ENCODE measurements at places on chromosomes 11 and 22.

DNA sequence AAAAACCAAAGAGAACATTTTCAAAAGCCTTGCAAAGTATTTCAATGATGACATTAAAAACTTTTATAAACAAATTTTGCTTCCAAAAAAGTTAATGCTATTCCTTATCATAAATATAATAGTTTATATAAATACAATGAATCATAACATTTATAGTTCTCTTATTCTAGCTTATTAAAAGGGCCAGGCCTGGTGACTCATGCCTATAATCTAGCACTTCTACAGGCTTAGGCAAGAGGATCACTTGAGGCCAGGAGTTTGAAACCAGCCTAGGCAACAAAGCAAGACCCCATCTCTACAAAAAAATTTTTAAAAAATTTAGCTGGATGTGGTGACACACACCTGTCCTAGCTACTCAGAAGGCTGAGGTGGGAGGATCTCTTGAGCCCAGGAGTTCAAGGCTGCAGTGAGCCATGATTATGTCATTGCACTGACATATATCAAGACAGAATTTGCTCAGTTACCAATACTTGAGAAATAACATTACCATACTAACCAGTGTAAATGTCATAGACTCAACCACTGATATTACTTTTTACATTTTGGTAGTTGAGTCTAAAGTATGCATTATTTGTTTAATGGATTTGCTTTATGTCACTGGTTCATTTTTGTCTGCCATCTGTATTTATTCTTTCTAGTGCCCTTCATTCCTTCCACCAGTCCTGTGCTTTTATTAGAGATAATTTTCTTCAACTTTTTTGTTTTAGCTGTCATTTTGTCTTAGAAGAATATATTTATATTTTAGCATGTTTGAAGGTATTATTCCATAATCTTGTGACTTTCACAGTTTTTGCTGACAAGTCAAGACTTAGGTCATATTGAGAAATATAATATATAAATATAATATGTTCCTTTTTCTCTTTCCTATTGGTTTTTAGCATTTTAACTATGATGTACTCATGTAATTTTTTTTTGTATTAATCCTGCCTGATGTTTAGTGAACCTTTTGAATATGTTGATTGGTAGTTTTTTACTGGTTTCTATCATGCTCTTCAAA, 56.2 kb downstream of the CYP2R1 start:
- DNase-seq, result no peak

DNA sequence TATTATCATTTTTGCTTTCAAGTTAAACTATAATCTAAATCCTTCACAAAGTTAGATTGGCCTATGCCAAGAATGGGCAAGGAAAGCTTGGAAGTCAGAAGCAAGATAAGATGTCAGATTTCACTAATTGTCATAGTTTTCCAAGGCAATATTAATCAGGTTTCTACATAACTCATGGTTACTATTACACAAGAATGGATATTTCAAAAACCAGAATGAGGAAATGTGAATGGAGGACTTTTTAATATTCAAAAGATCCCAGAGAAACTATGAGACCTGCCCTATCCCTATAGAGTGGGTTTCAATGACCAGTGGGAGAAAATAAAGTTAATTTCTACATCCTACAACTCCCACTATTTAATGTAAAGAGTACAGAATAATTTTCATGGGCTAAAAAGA, 203.2 kb downstream of the CASP12 start:
- DNase-seq, result no peak

- no peak for DNase-seq
These were observed 44.5 kb upstream of the CHRM4 start for GRCh38 chr11:46436113-46436512.

DNA sequence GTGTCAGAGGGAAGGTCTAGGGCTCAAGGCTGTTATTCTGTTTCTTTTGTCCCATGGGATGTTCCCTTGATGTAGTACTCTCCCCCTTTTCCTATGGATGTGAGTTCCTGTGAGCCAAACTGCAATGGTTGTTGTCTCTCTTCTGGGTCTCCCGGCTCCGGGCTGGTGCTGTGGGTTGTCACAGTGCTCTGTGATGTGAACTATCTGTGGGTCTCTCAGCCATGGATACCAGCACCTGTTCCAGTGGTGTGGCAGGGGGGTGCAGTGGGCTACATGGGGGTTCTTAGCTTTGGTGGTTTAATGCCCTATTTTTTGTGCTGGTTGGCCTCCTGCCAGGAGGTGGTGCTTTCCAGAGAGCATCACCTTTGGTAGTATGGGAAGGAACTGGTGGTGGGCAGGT, 941.1 kb downstream of the KCNA4 start:
- DNase-seq, result no peak

GRCh38 chr11:73795925-73796632, 8.4 kb downstream of the MRPL48 start:
- no peak for DNase-seq

GRCh38 chr22:38699784-38700183, 959 bp downstream of the JOSD1 start:
- DNase-seq, result no peak

- no peak for DNase-seq
These were observed 85.3 kb upstream of the SORL1-AS1 start for GRCh38 chr11:121538054-121538453.

GRCh38 chr11:117281159-117281558, 10.0 kb upstream of the BACE1-AS start:
- no peak for DNase-seq

- no peak for DNase-seq
These were observed 802 bp downstream of the TENM4 start for GRCh38 chr11:79439886-79440570.

- DNase-seq, result no peak
These were observed 16.7 kb downstream of the TMPRSS13 start for GRCh38 chr11:117912497-117912896.
